Stimulated activated CD8-positive, alpha-beta memory T cell treated with anti-CD3 and anti-CD28 coated beads, Interleukin-15, amount 100 ng/mL, for 1 hour (primary cell): ENCODE measurements at places on chromosomes 5 and 9.

DNA sequence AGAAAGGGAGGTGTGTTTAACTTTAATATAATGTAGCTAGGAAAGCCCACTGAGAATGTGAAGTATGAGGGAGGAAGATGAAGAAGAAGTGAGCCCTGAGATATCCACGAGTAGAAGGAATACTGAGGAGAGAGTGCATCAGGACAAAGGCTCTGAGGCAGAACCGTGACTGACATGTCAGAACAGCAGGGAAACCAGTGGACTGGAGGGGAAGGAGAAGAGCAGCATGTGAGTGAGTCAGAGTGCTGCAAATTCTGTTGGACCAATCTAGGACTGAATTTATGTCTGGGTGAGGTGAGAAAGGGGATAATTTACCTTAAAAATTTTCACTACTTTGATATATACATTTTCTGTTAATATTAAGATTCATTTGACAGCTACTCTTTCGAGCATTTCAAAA, 110.3 kb downstream of the ST8SIA4 start:
- no peak for DNase-seq

GRCh38 chr5:43099640-43100039, 21.1 kb upstream of the ZNF131 start:
- no peak for DNase-seq

GRCh38 chr9:134174073-134174449, 9.7 kb upstream of the RNU6ATAC start:
- no peak for DNase-seq

DNA sequence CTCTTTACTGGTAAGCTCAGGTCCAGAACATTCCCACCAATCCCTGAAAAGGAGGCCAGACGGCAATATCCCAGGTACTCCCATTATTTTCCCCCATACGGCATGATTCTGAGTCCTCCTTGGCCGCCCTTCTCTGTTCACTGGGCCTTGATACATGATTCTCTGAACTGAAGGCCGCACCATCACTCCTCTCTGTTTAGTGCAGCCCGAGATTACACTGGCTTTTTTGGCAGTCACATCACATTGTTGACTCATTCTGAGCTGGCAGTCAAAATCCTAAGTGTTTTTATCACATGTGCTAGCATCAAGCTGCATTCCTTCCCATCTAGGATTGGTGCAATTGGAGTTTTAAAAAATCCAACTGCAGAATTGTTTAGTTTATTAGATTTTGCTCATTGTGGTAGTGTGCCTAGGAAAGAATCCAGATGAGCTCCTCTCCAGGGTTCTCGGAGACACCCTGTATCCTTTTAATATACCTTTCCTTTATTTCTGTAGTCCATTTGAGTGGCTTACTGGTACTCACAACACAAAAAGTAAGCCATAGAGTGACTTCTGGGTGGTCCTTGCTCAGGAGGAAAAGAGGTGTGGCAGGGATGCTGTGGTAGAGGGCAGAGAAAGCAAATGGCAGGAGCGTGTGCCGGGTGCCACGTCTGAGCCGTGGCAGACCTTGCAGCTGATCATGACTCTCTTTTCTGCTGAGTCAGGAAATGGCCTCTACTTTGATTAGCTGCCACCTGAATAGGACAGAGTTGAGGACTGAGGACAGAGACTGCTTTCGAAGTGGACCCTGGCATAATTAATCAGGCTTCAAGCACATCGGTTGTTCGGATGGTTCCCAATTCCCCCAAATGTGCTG, 121.1 kb upstream of the IL12B start:
- no peak for DNase-seq

GRCh38 chr5:97658116-97658900, 475.3 kb upstream of the RIOK2 start:
- DNase-seq: no peak

- no peak for DNase-seq
These were observed 71.4 kb upstream of the PHYKPL start for GRCh38 chr5:178304016-178304415.

DNA sequence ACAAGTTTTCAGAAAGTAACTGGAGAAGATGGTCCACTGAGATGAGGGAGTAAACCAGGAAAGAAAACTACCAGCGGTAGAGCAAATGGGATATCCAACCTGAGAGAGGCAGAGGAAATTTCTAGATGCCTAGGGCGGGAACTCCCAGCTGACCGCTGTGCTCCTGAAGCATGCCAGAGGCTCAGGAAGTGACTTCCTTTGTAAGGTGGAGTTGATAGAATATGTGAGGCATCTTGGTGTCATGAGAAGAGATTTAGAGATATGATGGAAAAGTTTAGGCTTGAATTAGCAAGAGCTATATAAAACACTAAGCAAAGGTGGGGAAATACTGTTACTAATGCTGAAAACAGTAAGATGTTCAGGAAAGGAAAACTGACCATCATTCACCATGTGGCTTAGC, 124.1 kb downstream of the C9orf152 start:
- no peak for DNase-seq

DNA sequence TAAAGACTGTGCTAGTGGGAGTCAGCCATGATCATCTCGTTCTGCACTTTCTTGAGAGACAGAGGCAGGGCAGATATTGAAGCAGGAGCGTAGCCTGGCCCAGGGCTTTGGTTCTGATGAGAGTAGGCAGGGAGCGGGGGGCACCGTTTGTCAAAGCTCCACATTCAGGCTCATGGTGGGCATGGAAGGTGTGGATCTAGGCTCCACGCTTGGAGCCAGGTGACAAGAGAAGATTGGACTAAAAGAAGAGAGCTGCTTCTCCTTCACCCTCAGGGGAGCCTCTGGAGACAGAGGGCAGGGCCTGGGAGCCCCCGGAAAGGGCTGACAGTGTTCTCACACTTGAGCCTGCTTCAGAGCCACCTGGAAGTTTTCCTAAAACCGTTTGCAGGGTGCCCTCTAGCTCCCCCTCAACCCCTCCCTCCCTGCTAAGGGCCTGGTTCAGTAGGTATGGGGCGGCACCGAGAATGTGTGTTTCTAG, 24.7 kb upstream of the FCN2 start:
- DNase-seq: no peak

GRCh38 chr5:167652690-167653089, 638.8 kb upstream of the WWC1 start:
- DNase-seq: no peak

GRCh38 chr9:136854113-136854841, 2.1 kb downstream of the MAMDC4 start:
- no peak for DNase-seq

GRCh38 chr9:137728444-137729311, 109.9 kb downstream of the EHMT1 start:
- no peak for DNase-seq
